ENCODE measurements at places on chromosomes 3 and 15.

- DNase-seq, result no peak
Measured at GRCh38 chr3:110576960-110577359, 494.7 kb upstream of the NECTIN3 start.

DNA sequence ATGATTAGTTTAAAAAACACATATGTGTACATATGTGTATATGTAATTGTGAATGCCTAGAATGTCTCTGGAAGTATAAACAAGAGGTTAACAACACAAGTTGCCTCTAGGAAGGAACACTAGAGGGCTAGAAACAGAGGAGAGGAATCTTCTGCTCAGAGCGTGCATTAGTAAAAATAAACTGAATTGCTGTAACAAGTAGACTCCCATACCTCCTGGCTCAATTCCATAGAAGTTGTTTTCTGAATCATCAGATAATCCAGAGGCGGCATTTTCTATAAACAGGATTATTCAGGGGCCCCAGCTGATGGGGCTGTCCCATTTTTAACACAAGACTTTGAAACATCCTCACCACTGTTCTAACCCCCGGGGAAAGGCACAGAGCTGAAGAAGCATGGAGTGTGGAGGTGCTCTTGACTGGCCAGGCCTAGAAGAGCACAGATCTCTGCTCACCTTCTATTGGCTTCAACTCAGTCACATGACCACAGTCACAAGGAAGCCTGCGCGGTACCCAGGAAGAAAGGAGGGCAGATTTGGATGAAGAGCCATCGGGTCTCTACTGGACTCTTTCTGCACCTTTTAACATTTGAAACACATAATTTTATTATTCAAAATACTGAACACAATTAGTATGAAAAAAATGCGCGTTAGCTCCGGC lies 145.7 kb downstream of the TLE3 start:
- no peak for DNase-seq

DNA sequence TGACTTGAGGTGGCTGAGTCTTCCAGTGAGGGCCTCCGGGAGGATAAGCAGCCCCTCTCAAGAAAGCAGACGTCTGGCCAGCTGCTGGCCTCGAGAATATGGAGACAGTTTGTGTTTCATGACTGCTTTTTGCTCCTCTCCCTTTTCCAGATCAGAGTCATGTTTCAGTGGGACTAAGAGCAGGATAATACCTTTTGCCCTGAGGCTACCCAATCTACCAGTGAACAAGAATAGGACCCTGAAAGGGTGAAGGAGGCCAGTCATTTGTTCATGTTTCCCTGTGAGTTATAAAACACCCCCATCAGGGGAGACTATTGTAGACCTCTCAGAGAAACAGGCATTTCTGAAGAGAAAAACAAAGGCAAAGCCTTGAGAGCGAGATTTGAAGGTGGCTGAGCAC lies 137.4 kb downstream of the RYR3 start:
- DNase-seq, result peak; percentile 45

GRCh38 chr3:25044762-25045710 lies 383.0 kb upstream of the RARB start:
- no peak for DNase-seq

- peak; percentile 74 for DNase-seq
Measured at GRCh38 chr3:196712514-196713413, 587 bp downstream of the PIGX start.

DNA sequence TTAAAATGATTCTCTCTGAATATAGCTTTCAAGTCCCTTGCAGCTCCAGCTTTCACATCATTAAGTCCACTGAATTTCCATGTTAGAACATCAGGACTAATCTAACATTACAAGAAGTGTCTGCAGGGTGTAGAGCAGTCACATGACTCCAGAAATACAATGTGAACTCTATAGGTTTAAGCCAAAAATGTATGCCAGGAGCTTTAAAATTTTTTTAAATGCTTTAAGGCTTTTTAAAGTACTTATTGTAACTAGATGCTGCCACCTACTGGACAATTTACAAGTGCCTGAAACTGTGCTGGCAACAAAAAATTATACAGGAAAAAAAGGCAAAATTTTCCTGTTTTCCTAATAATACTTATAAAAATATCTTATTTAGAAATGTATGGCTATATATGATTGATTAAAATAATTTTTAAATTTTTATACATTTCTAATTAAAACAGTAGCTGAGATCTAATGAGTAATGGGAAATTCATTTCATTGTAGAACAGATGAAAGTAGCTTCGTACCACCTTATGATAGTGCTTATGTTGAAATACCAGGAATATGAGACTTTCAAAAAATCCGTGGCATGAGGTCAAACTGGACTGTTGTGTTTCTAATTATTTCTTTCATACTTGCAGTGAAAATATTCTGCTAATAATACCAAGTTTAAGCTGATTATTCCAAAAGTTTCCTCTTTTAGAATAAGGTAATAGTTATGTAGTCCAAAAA lies 25.7 kb downstream of the FSIP1 start:
- DNase-seq, result no peak

DNA sequence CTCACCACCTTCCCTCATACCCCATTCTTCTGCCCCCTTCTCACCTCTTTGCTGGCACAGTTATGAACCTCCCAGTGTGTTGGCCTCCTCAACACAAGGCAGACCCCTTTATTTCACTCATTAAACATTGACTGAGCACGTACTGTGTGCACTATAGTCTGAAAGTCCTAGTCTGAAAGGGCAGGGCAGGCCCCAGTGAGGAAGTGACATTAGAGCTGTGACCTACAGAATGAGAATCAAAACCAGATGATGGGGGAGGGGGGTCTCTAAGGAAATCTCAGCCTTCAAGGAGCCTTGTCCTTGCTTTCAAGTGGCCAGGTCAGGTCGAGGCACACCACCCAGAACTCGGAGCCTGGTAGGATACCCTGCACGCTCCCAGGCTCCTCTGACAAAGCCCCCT lies 3.5 kb downstream of the SLC28A1 start:
- no peak for DNase-seq

GRCh38 chr15:89928421-89928820 lies 15.7 kb upstream of the ARPIN start:
- DNase-seq, result peak; percentile 43

- DNase-seq, result no peak
Measured at GRCh38 chr3:187310954-187311470, 19.5 kb upstream of the MASP1 start.

DNA sequence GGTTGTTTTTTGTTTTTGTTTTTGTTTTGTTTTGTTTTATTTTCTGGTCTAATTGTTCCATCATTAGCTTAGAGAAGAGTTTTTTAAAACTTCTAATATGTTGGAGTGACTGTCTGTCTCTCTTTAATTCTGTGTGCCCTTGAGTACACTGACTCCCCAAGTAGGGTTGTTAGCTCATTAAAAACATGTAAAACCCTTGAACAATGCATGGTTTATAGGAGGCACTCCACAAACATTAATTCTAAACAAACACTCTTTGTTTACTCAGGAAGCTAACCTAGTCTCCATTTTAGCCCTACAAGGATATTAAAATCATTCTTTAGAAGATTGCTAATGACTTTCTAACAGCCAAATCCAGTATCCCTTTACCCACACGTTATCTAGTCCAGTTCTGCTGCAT lies 100.5 kb downstream of the CGGBP1 start:
- no peak for DNase-seq

- DNase-seq, result no peak
Measured at GRCh38 chr3:143081844-143082778, 37.5 kb upstream of the CHST2 start.

DNA sequence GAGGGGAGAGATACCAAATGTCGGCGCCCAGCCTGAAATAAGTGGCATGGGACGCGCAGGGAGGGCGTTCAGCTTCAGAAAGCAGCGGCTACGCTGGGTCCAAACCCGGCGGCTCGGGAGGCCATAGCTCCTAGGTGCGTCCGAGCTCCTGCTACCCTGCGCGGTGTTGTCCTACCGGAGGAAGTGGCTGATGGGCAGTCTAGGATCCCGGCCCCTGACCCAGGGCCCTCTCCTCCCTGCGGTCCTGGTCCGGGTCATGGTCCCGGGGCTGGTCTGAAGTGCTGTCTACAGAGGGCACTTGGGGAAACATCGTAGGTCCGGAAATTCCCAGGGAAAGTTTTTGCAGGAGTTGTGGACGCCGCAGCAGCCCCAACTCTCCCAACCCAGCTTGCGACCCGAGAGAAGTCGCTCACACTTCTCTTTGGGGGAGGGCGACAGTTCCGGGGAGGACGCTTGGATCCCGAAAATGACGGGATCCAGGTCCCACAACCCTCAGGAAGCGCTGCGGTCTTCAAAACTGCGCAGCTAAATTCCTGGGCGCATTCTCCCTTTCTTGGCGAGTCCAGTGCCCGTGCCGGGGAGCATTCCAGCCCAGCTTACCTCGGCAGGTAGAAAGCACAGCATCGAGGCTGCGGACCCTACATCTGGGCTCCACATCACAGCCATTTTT lies 9.1 kb upstream of the FOXB1 start:
- DNase-seq, result peak; percentile 32

- DNase-seq, result peak; percentile 20
Measured at GRCh38 chr3:127770671-127771355, 51.5 kb downstream of the MGLL start.

DNA sequence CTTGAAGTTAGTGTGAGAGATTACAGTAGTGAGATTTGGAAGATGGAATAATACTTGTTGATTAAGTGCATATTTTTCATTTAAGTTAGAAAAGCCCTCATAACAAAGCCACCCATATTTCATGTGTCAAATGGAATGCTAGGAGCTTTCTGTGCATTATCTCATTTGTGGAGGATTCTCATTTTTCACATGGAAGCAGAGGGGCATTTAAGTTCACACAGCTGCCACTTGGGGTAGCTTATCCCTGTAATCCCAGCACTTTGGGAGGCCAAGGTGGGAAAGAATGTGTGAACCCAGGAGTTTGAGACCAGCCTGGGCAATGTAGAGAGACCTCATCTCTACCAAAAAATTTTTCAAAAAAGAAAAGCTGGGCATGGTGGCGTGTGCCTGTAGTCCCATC lies 55.2 kb downstream of the RAB7A start:
- no peak for DNase-seq

- DNase-seq, result no peak
Measured at GRCh38 chr15:40367371-40367685, 9.3 kb downstream of the DISP2 start.

DNA sequence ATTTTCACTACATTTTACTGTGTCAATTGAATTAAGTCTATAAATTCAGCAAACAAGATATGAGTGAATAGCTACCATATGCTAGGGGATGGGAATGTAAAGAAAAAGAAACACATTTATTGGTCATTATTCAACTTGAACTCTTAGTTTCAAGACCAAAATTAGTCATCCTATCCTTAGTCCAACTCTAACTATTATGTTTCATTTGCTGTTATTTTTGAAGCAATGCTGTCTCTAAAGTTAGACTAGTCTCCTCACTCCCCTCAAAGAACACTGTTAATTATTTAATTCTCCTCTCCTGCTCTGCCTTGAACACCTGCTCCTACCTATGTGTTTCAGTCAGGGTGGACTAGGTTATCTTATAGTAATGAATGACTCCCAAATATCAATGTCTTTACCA lies 920.9 kb downstream of the TUSC7 start:
- DNase-seq, result no peak

DNA sequence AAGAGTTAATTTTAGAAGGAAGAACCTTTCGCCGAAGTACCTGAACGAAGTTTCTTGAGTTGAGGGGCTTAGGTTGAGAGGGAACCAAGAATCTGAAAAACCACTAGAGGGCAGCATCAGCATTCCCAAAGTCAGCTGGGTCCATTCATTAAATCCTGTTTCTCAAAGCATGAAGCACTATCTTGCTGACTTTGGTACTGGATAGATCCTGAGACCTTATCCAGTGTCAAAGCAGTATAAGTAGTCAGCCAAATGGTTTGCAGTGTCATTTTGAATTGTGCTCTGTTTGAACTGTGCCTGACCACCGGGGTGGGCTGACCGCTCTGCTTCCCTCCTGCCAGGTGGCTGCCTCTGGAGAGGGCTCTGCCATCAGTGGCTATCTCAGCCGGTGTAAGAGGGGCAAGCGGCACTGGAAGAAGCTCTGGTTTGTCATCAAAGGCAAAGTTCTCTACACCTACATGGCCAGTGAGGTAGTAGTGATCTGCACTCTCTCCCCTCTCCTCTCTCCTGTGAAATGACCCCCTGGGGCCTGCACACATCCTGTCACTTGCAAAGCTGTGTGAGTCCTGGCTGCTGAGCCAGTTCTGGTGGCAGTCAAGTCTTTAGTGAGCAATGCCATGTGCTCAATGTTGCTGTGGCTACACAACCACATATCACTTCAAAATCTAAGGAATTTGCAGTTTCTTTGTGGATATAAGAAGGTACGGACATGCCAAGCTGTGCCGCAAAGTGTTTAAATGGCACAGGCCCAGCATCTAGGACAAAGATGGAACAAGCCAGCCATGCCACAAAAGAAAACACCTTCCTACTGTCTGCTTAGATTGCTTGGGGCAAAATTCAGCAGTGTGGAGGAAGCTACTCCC lies 21.4 kb upstream of the NR2C2 start:
- peak; percentile 75 for DNase-seq

DNA sequence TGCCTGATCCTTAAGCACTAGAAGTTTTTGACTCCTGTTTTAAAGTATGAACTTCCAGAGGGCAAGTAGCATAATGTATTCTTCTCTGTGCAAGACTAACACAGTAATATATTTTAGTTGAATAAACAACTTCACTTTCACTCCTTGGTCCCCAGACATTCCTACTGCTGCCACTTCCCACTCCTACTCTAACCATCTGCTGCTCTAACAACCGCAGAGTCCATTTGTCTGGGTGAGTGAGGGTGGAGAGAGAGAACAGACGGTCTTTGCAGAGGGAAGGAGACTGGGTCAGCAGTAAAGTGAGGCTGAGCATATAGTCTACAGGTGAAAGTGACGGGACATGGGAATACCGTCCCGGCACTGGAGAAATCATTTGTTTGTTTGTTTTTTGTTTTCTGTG lies 301.0 kb upstream of the SLCO3A1 start:
- peak; percentile 64 for DNase-seq

DNA sequence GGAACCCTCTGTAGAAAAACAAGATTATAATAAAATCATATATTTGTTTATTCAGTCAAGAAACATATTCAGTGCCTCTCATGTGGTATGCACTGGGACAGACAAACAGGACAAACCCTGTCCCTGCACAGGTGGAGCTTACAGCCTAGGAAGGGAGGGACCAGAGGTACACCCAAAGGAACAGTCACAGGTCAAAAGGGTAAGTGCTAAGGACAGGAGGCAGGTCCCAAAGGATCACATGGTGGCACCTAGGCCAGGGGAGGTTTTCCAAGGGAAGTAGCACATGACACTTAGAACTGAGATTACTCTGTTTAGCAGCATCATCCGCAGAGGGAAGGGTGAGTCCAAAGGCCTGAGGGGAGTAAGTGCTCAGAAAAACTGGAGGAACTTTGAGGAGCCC lies 254.4 kb upstream of the ARRDC4 start:
- DNase-seq, result no peak

GRCh38 chr3:150588027-150588830 lies 14.9 kb upstream of the SELENOT start:
- no peak for DNase-seq
